ENCODE measurements at places on chromosomes 1 and 21. TPM values are rescaled to one million over a fixed set of nuclear protein-coding genes. Genes with fewer than 3 reads are reported as not detected.

Gene ARHGEF19
- 10.6 TPM for total RNA-seq

Gene CHTOP
- 54.0 TPM for total RNA-seq

- peak; percentile 59 for DNase-seq
Observed at GRCh38 chr1:152013664-152014237, 20.1 kb upstream of the S100A10 start.

DNA sequence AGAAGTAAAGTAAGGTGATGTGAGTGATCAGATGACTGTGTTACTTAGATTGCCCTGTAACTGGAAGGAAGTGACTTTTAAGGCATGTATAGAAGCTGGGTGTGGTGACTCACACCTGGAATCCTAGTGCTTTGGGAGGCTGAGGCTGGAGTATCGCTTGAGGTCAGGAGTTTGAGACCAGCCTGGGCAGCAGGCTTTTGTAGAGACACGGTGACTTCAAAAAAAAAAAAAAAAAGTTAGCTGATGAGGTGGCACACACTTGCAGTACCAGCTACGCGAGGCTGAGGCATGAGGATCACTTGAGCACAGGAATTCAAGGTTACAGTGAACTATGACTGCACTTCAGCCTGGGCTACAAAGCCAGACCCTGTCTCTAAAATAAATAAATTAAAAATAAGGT, 2.3 kb upstream of the USP16 start:
- DNase-seq: no peak

- DNase-seq: no peak
Observed at GRCh38 chr1:12448746-12449177, 169.2 kb downstream of the DHRS3 start.

Gene C1orf226
- total RNA-seq: 44.1 TPM

GRCh38 chr1:65371544-65371943, 48.9 kb upstream of the LEPR start:
- no peak for DNase-seq

- DNase-seq: peak; percentile 69
Observed at GRCh38 chr1:59856725-59857338, 42.1 kb downstream of the HOOK1 start.

- no peak for DNase-seq
Observed at GRCh38 chr1:3942416-3943122, 42.5 kb upstream of the C1orf174 start.

DNA sequence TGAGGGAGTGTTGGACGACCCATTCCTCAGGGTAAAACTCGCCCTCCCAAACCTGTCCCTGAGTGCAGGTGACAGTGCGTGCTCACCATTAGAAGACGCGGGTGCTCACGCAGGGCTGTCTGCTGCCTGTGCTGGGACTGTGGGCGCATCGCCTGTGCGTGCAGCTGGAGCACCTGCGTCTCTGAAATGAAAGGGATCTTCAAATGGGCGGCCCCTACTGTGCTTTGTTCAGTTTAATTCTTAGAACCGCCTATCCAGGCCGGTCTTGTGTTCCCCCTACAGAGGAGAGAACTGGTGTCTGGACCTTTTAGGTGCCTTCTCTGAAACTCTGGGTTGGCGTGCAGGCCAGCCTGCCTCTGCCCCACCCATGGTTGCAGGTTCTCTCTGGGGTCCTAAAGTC, 125.8 kb downstream of the PCBP3 start:
- no peak for DNase-seq

Gene E2F2
- total RNA-seq: 12.1 TPM

GRCh38 chr1:17304151-17304825, 3.7 kb upstream of the PADI4 start:
- no peak for DNase-seq

Gene NIPAL3
- total RNA-seq: 48.2 TPM

Gene PIK3C2B
- total RNA-seq: 82.0 TPM

Gene NUP210L
- total RNA-seq: not detected

Gene MATN1
- not detected for total RNA-seq

Gene FCRL6
- total RNA-seq: not detected

- DNase-seq: no peak
Observed at GRCh38 chr1:9676815-9677393, 25.4 kb downstream of the PIK3CD start.

DNA sequence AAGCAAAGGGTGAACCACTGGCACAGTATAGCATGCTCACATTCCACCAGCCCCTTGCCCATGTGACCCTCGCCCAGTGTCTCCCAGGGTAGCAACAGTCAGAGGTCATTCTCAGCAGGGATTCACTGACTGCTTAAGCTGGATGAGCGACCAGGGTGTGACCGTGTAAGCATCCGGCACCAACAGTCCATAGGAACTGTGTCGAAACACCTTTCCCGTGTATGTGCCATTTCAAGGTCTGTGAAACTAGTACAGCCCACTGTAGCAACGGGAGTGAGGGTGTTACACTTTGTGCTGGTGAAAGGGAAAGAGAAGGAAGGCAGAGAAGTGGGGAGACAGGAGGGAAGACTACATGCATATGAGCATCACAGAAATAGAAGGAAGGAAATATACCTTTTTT, 10.8 kb downstream of the PIK3C2B start:
- no peak for DNase-seq

DNA sequence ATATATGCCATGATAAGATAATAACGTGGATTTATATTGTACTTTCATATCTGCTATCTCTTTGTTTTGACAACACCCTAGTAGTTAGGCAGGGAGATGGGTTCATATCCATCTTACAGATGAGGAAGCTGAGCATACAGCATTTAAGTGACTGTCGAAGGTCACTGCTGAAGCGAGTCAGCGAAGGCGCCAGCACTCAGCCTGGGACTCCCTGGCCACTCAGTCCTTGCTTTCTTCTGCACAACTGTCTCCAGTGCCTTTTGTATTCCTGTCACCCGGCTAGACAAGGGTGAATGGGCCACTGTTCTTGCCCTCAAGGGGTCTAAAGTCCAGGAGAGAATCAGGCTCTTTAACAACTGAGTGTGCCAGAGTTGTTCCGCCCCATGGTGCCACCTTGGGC, 3.1 kb downstream of the ARHGEF10L start:
- no peak for DNase-seq

DNA sequence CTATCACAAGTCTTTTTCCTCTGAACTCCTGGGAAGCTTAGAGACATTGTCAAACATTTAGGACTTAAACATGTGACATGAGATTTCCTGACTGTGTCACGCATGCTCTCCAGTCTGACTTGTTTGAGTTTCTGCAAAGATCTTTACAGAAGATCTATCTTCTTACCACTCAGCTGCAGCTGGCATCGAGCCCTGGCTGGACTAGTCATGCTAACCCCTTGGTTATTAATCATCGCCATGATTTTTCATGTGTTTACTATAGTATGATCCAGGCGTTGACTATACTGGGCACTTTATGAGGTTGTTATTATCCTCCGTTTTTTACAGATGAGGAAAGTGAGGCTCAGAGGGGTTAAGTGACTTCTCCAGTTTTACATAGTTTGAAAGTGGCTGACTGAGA, 18.1 kb upstream of the IRF2BP2 start:
- DNase-seq: no peak

- DNase-seq: no peak
Observed at GRCh38 chr1:154629061-154629674, 21.2 kb upstream of the ADAR start.

Gene CR1
- 2.7 TPM for total RNA-seq

GRCh38 chr21:46619846-46620245, 15.0 kb upstream of the S100B start:
- no peak for DNase-seq

DNA sequence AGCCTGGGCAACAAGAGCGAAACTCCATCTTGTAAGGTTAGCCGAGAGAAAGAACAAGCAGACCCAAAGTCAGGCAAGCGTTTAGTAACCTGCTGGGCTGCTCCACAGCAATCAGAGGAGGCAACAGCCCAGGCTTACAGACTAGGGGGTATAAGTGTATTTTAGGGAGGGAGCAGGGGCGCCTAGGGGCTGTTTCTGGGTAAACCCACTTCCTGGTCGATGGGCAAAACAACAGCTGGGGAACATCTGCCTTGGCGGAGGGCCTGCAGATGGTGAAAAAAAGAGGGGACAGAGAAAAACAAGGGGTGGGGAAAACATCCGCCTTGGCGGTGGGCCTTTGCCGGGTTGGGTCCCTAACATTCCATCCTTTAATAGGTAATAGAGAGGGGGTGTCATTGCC, 5.2 kb downstream of the TAS1R1 start:
- no peak for DNase-seq

DNA sequence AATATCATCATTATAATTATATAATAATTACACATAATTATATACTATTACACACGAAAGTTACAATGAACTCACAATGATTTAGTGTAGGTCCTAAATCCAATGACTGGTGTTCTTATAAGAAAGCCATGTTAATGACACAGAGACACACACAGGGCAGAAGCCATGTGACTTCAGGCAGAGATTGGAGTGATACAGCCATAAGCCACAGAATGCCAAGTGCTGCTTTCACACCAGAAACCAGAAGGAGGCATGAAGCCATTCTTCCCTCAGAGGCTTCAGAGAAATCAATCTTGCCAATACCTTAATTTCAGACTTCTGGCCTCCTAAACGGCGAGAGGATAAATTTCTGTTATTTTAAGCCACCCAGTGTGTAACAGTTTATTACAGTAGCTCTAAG, 147.4 kb upstream of the KRTAP19-8 start:
- DNase-seq: no peak

- DNase-seq: no peak
Observed at GRCh38 chr1:17355898-17356297, 16.1 kb upstream of the PADI6 start.

Gene SV2A
- total RNA-seq: 1.4 TPM

- no peak for DNase-seq
Observed at GRCh38 chr1:206065547-206066145, 12.7 kb downstream of the RHEX start.

DNA sequence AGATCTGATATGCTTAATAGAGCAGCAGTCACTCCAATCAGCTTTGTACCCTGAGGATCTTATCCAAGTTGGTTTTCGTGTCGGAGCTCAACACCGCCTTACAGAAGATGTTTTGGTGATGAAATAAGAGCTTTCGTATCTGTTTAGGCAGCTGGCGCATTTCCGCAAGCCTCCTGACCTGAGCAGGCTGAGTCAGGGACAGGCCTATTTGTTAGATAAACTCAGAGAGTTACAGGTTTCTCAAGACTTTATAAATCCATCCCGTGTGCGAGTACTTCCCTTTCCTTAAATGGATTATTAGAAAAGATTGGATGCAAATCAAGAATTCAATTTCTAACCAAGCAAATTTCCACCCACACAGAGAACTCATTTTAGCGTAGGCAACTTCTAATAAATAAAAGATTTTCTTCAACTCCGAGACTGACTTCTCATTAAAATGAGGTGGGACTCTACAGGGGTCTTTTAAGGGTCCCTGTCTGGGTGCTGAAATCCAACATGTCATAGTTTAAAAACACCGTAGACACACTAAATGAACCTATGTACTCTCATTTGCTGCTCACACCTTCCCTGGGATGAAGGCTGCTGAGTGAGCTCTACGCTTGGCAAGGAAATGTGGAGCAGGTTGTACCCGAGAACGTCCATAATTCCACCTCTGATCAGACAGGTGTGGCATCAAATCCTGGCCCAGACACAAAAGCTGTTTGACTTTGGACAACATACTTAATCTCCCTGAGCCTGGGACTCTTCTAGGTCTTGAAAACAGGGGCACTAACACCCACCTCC, 106.9 kb upstream of the F3 start:
- peak; percentile 37 for DNase-seq

- DNase-seq: peak; percentile 99
Observed at GRCh38 chr1:151008244-151009205, at the start of gene PRUNE1. Gene PRUNE1, plus strand, starts transcription at chr1:151008449. Its CDS starts 184 bp downstream, at chr1:151008633.

DNA sequence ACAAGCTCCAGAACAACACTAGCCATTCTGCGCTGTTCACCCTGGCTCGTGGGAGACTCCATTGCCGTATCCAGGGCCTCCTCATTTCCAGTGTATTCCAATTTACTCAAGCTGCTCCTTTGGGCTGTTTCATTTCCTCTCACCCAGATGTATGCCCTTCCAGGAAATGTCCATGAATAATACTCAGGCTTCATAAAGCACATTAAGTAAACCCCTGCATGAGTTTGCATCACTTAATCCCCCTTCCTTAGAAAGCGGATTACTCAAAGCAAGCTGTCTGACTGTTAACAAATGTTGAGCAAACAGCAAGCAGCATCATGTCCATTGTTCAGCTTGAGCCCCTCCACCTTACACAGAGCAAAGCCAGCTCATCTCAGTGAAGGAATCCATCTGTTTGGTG, 403.6 kb upstream of the PBX1 start:
- no peak for DNase-seq

- DNase-seq: peak; percentile 63
Observed at GRCh38 chr1:25727635-25728286, 72.2 kb upstream of the SELENON start.

- DNase-seq: no peak
Observed at GRCh38 chr1:117967881-117968280, 38.3 kb downstream of the WDR3 start.

- DNase-seq: no peak
Observed at GRCh38 chr21:39673736-39674135, 61.0 kb downstream of the B3GALT5 start.

Gene TTC39A
- 114 TPM for total RNA-seq

Gene IGSF9
- 46.3 TPM for total RNA-seq

- DNase-seq: no peak
Observed at GRCh38 chr1:1250786-1251284, 4.3 kb upstream of the C1QTNF12 start.

GRCh38 chr1:188122646-188123045, 1293.9 kb downstream of the PLA2G4A start:
- DNase-seq: no peak

DNA sequence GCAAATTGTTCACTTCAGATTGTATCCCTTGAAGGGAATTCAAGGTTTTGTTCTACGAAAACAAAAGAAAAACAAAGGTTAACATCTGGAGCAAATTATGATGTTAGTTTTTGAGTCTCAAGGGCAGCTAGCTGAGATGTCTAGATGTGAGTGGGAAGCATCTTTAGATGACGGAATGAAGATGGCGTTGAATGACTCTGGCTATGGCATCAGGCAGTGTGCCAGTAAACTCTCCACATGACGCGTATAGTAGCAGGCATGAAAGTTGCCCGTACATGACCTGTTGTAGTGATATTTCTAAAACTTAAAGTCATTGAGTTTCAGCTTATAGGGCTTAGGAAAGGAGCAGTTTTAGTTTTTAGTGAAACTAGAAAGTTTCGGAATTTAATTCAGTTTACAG, 12.3 kb upstream of the SDC3 start:
- no peak for DNase-seq

- DNase-seq: no peak
Observed at GRCh38 chr1:214584805-214585766, 17.9 kb upstream of the CENPF start.

Measured in left colon (tissue), 2 donors.